CD4-positive, alpha-beta T cell treated with Interleukin-4 for 1 hour (primary cell): ENCODE measurements at places on chromosomes 11 and 22.
A peak's percentile ranks its signal among the peaks of the same experiment; 100 is the strongest.

GRCh38 chr11:121372028-121372427 is 79.5 kb downstream of the SC5D start:
- DNase-seq = no peak

DNA sequence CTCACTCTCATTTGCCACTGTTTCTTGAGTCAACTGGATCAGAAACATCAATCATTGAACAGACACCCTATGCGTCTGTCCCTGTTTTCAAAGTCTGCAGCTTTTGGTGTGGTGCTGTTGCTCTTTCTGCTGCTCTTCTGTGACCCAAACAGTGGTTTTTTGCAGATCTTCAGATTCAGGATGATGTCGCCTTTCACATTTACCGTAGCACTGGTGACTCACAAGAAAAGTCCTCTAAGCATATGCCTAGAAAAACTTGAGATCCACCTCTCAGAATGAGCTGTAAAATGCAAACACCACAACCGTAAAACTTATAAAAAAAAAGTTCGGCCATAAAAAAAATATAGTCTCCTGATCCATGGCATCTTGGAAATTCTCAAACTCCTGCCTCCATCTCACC is 400.4 kb downstream of the NTM start:
- no peak for DNase-seq

- DNase-seq = no peak
Measured at GRCh38 chr11:13010749-13011465, 1.8 kb downstream of the RASSF10 start.

GRCh38 chr11:111324277-111324720 is 26.0 kb downstream of the POU2AF3 start:
- DNase-seq = no peak

DNA sequence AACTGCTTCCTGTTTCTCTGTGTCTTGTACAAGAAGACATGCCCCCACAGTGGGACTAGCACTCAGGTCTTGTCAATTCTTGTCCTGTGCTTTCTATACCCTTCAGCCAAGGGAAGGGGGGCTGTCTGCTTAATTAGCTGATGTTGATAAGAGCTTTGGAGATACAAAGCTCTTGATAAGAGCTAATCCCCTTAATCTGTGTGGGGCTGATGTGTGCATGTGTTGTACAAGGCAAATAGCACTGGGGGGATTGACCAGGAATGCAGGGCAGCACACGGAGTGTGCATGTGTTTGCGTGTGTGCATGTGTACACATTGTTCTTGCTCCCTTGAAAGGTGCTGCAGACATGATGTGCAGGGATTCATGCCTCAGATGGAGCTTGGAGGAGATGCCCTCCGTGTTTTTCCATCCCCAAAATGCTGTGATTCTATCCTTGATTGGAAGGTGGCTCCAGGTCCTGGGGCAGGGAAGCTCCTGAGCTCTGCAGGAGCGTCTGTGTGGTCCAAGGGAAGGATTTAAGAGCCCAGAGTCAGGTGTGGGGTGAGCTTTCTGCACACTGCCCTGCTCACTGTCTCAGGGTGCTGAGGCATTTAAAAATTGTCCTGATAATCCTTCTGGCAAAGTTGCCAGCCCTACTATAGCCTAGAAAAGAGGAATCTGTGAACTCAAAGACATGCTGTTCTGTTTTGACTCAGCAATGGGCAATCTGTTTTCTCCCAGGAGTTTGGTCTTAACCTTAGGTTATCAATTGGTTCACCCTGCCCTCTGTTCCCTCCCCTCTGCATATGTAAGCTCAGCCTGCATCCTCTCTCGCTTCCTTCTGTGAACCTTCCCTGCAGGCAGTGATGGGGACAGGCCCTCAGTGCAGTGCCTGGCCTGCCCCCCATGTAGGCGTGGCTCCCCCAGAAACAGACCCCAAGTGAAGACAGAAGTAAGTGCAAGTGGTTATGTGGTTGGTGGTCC is 102.0 kb downstream of the GRIK4 start:
- DNase-seq = no peak

GRCh38 chr22:20028855-20029549 is 8.1 kb downstream of the TANGO2 start:
- DNase-seq = no peak

DNA sequence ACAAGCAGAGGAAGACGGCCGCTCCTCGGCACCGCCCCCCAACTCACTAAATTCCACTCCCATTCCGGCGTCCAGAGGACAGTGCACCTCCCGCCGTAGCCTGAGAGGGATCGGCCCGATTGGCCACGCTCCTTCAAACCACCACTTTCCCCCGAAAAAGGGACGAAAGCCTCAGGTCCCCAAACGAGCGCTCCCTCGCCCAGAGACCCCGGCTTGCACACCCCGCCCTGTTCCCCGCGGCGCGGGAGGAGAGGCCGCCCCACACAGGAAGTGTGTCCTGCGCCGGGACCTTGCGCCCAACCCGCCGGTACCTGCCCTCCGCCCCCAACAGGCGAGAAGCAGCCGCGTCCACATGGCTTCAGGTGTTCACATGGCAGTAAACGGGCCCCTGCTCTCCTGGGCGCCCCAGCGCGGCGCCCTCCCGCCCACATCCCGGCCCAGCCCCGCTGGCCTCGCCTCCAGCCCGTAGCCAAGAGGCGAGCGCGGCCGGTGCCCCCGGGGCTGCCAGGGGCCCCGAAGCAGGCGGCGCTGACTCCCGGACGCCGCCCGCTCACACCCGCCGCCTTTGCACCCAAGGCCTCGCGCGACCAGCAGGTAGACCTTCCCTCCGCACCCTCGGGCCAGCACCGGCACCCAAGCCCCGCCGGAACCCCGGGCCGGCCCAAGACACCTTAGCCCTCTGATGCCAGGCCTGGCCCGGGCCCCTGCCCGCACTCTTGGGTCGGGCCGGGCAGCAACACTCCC is 849 bp downstream of the TCF20 start:
- peak; percentile 55 for DNase-seq

- no peak for DNase-seq
Measured at GRCh38 chr22:46376908-46377524, 41.5 kb downstream of the TRMU start.

- no peak for DNase-seq
Measured at GRCh38 chr11:8792710-8793109, 110.1 kb downstream of the RPL27A start.

- DNase-seq = no peak
Measured at GRCh38 chr11:116703421-116703820, 69.4 kb downstream of the BUD13 start.

- DNase-seq = peak; percentile 14
Measured at GRCh38 chr22:42022162-42022847, 23.7 kb downstream of the WBP2NL start.

DNA sequence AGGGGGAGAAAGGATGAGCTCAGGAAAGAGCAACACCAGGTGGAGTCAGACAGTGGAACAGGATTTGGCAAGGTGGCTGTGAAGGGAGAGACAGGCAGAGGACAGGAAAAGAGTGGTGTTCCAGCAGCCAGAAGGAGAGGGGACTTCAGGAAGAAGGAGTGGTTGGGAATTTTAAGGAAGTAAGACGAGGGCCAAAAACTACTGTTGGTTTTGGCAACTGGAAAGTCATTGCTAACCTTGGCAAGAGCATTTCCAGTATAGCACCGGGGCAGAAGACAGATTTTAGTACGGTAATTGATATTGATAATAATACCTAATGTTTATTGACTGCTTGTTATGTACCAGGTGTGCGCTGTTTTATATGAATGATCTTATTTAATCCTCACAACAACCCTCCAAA is 15.4 kb upstream of the DDX6 start:
- no peak for DNase-seq

DNA sequence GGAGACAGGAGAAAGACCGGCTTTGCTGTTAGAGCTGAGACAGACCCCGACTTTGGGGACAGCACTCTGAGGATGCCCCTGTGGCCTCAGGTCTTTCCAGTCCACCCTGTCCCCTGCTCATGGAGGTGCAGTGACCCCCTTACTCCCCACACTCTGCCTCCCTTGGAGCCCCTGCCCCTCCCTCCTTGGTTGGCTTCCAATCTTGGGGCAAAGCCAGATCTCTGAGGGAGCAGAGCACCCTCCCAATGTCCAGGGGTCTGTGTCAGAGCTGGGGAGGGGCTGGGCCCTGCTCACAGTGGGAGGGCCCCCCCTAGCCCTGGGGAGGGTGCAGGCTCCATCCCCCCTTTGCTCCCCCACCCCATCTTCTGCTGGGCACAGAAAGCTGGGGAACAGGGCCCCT is 50.0 kb downstream of the IGLL1 start:
- no peak for DNase-seq

- no peak for DNase-seq
Measured at GRCh38 chr22:21028277-21029251, 3.8 kb downstream of the SLC7A4 start.

- DNase-seq = peak; percentile 34
Measured at GRCh38 chr22:41576877-41577276, 12.8 kb downstream of the PMM1 start.

DNA sequence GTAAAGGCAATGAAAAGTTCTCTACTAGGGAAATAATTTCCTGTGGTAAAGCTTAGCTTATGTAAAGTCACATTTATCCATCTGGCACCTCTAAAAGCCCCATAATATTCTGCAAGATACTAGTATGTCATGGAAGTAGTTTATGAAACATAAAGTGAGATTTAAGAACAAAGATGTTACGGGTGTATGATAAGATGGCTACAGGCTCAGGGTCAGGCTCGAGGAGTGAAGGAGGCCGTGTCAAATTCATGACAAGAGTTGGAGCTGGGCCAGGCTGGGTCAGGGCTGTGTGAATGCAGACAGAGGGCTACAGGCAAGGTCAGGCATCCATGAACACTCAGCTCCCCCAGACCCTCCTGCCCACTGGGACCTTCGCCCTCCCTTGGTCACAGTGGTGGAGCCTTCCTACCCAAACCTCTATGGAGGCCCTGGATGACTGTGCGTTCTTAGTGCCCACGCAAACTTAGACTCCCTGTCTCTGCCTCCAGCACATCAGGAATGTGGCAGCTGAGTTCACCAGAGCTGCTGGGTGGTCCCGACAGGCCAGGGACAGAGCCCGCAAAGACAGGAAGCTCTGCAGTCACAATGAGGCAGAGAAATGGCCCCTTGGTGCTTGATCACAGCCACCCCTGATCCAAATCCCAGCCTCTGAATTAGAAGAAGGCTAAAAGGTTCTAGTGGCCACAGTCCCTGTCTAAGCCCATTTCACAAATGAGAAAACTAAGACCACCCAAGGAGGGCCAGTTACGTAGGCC is 14.8 kb downstream of the IGLL5 start:
- no peak for DNase-seq

DNA sequence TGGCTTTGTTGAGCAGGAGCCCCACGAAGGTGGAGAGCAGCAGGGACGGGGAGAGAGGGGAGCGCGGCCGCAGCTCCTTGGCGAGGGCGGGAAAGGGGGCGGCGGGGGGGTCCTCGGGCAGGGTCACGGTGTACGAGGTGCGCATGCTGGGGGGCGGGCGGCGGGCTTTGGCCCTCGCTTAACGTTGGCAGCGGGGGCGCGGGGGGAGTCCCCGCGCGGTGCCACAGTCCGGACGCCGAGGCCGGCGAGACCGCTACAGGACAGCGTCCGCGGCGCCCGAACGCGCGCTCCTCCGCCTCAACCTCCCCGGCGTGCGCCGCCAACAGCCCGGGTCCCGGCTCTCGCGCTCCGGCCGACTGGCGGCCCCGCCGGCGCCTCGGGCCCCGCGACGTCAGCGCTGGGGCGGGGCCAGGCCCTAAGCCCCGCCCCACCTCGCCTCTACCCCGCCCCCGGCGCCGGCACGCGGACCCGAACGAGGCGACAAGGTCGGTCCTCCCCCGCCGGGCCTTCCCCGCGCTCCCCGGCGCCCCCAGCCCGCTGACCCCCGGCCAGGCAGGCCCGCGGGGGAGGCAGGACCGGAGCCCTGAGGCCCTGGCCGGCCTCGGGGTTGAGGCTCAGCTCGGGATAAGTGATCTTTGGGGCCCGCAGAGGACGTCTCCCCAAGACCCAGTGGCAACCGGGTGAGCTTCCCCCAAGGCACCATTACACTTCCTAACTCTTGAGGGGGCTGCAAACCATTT is 17.5 kb downstream of the USP2 start:
- peak; percentile 61 for DNase-seq

- DNase-seq = no peak
Measured at GRCh38 chr11:105371311-105371710, 231.7 kb upstream of the CARD18 start.

DNA sequence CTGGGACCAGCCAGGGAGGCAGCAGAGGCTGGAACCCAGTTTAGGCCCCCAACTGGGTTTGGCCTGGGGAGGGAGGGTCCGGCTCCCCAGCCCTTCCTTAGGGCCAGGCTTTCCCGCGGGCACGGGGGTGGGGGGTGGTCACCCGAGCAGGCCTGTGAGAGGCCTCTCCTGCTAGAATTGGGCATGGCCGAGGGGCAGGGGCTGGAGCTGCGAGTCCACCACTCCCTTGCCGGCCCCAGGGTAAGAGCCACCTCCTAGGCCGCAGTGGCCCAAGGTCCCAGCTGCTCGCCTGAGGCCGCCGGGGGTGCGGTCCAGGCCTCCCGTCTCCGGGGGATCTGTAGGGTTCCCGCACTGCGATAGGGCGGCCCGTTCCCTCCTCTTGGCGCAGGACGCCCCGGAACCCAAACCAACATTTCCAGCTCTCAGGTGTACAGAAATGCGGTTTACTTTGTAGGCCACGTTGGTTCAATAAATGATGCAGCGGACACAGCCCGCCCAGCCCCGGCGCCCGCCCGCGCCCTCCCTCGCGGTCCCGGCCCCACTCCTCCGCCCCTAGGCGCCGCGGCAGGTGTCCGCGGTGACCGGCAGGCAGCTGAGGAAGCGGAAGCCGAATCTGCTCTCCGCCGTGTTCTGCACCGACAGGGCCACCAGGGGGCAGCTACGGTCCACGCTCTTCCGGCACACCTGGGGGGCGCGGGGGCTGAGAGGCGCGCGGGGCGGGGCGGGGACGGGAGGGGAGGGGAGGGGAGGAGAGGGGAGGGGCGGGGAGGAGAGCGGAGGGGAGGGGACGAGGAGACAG is 5.9 kb downstream of the LMNTD2 start:
- DNase-seq = peak; percentile 82

GRCh38 chr11:76329983-76330382 is 50.9 kb downstream of the THAP12 start:
- no peak for DNase-seq

DNA sequence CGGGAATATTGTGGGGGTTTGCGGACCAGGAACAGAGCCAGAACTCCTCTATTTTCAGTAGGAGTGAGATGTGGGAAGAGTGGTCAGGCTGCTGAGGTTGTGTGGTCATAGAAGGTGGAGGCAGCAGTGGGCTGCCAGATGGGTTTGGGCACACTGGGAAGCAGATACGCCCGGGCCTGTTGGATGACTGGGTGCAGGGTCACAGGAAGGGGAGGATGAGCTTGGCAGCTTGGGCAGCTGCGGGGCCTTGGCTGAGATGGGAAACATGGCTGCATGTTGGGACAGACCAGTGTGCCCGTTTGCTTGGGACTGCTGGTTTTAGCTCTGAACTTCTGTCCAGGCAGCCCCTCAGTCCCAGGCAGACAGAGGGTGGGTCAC is 11.4 kb downstream of the SHANK3 start:
- no peak for DNase-seq

DNA sequence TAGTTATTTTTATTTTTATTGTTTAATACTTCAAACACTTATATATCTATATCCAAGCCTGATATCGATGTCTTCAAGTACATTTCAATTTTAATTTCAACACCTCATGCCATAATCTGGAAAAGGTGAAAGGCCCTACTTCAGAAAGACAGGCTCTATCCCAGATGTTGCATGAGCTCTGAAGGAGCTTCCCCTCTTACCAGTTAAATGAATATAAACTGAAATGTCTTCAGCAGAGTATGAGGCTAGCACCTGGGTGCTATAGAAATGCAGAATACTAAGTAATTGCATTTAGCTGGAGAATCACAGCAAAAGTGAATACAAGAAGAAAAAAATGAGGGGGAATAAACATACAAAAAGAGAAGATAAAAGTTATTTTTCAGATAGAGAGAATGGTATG is 11.5 kb upstream of the GRIA4 start:
- DNase-seq = no peak
